ENCODE measurements at places on chromosomes 2 and 18. TPM values are rescaled to one million over a fixed set of nuclear protein-coding genes. Genes with fewer than 3 reads are reported as not detected.

Gene CD302
- 7.4 TPM for total RNA-seq

Gene SP140
- total RNA-seq, result 2.0 TPM

Gene OSBPL1A
- 19.1 TPM for total RNA-seq

Gene SIX3
- total RNA-seq, result not detected

Gene POTEJ
- not detected for total RNA-seq

Gene RAB6D
- total RNA-seq, result not detected

Gene C1GALT1C1L
- total RNA-seq, result 2.4 TPM

Gene ABHD1
- not detected for total RNA-seq

Gene CABYR
- 12.0 TPM for total RNA-seq

Gene CTAGE1
- total RNA-seq, result not detected

Gene PLEKHB2
- total RNA-seq, result 116 TPM

Gene UPP2
- not detected for total RNA-seq

Gene MATN3
- total RNA-seq, result 0.81 TPM

Gene KIF5C
- 1.3 TPM for total RNA-seq

Gene PDE11A
- 0.49 TPM for total RNA-seq

Gene CXCR1
- not detected for total RNA-seq

Gene KRTCAP3
- not detected for total RNA-seq

Gene EPB41L3
- 2.7 TPM for total RNA-seq

Gene FOXD4L1
- 0.07 TPM for total RNA-seq

Gene FHOD3
- total RNA-seq, result 13.1 TPM

Gene KCNIP3
- 3.3 TPM for total RNA-seq

Gene AQP12B
- not detected for total RNA-seq

Gene CTDP1
- total RNA-seq, result 11.2 TPM

Gene IL36RN
- total RNA-seq, result not detected

All from M059J (cell line).